H9 (cell line): ENCODE measurements at places on chromosomes 6 and 20.
A peak's percentile ranks its signal among the peaks of the same experiment; 100 is the strongest.

DNA sequence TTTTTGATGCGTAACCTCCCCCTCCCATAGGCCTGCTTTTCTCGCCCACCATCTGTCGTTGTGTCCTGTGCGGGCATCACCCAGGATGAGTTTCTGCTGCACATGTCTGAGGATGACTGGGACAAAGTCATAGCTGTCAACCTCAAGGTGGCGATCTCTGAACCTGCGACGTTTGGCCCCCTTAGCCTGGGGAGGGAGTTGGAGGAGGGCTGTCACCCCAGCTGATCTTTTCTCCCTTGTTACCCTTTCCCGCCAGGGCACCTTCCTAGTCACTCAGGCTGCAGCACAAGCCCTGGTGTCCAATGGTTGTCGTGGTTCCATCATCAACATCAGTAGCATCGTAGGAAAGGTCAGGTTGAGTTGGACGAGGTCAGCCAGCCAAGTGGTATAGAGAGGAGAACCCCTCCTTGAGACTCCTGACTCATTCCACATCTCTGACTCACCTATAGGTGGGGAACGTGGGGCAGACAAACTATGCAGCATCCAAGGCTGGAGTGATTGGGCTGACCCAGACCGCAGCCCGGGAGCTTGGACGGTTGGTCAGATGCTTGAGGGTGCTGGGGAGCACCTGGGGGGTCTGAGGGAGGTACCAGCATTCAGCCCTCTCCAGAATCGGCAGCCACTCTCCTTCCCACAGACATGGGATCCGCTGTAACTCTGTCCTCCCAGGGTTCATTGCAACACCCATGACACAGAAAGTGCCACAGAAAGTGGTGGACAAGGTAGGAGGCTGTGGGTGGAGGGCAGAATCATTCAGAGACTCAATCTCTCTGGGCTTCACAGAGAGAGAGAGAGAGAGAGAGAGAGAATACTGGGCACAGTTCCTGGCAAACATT, 954 bp downstream of the HSD17B8 start:
- no peak for DNase-seq

GRCh38 chr6:139762587-139763031, 388.2 kb upstream of the CITED2 start:
- DNase-seq: no peak

DNA sequence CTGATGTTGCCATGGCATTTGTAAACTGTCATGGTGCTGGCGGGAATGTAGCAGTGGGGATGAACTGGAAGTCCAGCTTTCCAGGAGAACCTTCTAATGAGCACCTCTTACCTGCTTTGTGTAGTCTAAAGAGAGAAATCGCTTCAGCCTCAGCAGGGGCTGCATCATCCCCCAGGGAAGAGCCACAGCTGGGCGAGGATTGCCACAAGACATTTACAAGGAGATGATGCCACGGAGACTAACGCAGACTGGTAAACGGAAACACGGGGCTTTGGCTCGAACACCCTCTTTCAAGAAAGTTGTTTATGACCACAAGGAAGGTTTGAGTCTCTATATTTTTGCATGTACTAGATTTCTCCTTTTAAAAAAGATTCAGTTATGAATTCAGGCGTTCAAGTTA, 72.9 kb downstream of the CDH26 start:
- DNase-seq: no peak

- no peak for DNase-seq
Measured at GRCh38 chr6:56909115-56909907, 45.6 kb upstream of the BEND6 start.

DNA sequence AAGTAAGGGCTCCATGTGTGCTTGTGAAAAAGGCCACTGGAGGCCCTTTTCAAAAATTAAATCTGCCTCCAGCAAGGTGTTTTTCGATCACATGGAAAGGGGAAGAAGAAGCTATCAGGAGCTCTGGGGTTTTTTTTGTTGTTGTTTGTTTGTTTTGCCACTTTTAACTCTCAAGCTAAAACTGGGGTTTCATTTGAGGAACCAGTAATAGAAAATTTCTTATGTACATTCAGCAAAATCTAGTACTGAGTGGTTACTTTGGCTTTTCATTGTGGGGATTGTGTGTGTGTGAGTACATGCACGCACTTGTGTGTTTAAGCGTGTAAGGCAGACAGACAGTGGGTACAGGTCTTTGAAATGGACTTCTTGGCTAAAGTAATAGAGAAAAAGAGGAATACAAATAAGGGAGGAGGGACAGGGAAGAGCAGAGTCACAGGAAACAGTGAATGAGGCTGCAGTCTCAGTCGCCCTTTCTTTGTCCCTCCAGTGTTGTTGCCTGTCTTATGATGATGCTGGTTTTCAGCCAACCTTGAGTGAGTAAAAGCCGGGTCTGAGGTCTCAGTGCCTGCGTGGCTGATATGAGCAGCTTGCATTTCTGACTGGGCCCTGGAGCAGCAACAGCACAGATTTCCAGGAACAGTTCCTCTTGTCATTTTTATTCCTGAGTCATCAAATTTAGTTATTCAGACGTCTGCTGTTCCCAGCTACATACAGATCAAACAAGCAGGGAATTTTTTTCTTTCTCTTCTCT, 26.2 kb downstream of the SLC16A10 start:
- peak; percentile 43 for DNase-seq
